ENCODE measurements at places on chromosomes 3 and 15.

DNA sequence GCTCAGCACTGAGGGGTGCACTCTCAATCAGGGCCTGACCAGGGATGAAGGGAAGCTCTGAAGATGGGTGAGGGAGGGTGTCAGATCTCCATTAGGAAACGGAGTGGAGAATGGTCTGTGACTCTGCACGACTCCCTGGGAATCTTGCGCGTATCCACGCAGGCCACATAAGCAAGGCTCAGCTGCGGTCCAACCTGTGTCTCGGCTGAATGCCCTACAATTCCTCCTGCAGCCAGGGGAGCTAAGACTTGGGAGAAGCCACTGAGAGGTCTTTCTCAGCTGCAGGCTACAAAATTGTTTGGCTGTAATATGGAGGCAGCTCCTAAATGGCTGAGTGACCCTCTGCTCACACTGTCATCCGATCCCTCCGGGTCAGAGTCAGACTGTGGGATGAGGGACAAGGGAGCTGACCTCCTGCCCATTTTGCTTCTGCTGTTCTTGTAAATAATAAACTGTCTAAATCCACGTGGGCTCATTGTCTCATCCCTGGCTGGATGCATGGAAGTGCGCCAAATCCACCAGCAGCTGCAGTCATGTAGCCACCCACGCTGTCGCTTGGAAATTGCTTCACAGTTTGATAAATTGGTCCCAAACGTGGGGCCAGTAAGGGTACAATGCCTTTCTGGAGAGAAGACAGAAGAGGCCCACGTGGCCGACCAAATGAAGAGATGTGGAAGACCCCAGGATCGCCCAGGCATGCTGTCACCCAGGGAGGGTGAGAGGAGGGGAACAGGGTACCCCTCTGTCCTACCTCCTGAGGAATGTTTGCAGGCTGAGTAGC is 30.5 kb downstream of the ALS2CL start:
- DNase-seq = no peak

GRCh38 chr3:108041253-108041652 is 49.6 kb downstream of the CD47 start:
- no peak for DNase-seq

GRCh38 chr15:63048776-63049665 is 6.5 kb downstream of the TPM1 start:
- peak; percentile 43 for DNase-seq

GRCh38 chr15:90483012-90483307 is 46.8 kb upstream of the CRTC3 start:
- no peak for DNase-seq

DNA sequence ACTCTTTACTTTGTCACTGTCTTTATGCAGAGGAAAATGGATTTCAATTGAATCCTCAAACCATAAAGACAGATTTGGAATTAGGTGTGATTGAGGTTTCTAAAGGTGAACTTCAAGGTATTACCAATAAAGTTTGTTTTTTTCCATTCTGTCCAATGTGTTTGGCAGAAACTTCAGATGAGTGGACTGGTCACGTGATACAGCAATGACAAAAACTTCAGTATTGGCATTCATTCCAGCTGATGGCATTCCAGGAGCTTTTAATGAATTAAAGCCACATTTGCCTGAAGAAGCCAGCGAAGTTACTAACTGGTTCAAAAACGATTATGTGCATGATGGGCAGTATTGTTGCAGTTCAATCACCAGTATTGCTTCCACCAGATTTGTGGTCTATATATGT is 4.5 kb upstream of the MASP1 start:
- DNase-seq = no peak

GRCh38 chr3:45546716-45547701 is 47.5 kb upstream of the LIMD1 start:
- DNase-seq = no peak

DNA sequence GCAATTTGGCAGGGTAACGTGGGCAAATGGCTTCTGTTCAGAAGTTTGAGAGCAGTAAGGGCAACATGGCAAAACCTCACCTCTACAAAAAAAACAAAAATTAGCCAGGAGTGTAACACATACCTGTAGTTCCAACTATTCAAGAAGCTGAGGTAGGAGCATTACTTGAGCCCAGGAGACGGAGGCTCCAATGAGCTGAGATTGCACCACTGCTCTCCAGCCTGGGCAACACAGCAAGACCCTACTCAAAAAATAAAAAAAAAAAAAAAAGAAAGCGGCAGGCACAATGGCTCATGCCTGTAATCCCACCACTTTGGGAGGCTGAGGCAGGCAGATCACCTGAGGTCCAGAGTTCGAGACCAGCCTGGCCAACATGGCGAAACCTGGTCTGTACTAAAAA is 5.9 kb upstream of the INO80 start:
- DNase-seq = no peak

DNA sequence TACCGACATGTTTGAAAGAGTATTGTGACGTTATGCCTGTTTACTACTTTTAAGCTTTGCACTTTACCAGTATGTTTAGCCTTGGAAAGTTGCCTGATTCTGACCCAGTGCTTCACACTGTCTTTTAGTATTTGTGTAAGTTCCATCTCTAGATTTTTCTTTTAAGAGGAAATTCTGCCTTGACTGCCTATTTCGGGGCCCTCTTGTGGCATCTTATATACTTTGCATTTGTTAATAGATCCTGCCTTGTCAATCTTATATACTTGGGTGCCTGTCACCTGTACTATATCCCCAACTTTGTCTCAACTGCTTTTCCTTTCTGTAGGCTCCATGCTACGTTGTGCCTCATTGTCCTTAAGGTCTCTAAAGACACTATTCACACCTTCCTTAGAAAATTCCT is 244.6 kb downstream of the STXBP5L start:
- DNase-seq = peak; percentile 33

Data from MM.1S (cell line).